ENCODE measurements at places on chromosomes 2 and 18. TPM values are rescaled to one million over a fixed set of nuclear protein-coding genes. Genes with fewer than 3 reads are reported as not detected.

DNA sequence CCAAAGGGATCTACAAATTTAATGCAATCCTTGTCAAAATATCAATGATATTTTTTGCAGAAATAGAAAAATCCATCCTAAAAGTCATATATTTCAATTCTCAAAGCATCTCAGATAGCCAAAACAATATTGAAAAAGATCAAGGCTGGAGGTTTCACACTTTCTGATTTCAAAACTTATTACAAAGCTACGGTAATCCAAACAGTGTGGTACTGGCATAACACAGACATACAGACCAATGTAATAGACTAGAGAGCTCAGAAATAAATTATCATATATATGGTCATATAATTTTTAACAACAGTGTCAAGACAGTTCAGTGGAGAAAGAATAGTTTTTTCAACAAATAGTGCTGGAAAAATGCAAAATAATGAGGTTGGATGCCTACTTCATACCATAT lies 40.3 kb upstream of the PROKR1 start:
- no peak overlapping the region for H3K27ac ChIP-seq
- no peaks in the 10 kb centered on the region for H3K36me3 ChIP-seq
- H3K27me3 ChIP-seq: no peaks in the 10 kb centered on the region
- DNase-seq: no peak
- no peaks in the 10 kb centered on the region for H3K4me1 ChIP-seq
- no peak overlapping the region for H3K4me3 ChIP-seq

DNA sequence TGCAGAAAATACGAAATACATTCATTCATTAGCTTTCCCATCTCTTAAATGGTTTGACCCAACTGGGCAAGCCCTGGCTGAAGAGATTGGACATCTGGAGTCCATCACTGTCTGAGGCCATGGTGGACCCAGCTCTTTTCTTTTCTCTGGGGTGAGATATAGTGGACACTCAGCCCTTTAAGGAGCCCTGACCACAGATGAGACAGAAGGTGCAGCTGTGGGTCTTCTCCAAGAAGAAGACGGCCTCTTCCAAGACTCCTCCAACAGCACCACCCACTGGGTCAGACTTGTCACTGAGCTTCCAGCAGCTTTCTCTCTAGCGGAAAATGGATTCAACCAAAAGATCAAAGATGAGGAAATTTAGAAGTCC lies 27.2 kb downstream of the TWIST2 start:
- H3K27me3 ChIP-seq: no peaks in the 10 kb centered on the region
- H3K4me1 ChIP-seq: no peaks in the 10 kb centered on the region
- no peak overlapping the region for H3K4me3 ChIP-seq
- H3K36me3 ChIP-seq: no peaks in the 10 kb centered on the region

The OTOF gene
- total RNA-seq: not detected

DNA sequence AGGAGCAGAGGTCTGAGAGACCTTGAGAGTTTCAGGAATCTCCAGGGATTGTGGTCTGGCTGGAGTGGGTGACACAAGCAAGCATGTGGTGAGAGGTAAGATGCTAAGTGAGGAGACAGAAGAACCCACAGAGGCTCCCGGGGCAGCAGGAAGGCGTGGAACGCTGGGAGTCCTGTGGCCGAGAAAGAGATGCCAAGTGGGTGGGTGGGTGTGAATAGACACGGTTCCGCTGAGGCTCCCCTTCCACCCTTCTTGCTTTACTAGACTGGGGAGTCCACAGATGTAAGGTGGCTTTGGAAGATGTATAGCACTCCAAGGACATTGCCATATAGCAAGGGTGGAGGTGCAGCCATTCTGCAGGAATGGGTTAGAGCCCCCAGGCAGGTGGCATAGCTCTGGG lies 4.2 kb downstream of the TEX51 start:
- H3K4me3 ChIP-seq: no peak overlapping the region
- no peaks in the 10 kb centered on the region for H3K4me1 ChIP-seq
- H3K27ac ChIP-seq: no peak overlapping the region
- H3K27me3 ChIP-seq: no peaks in the 10 kb centered on the region

DNA sequence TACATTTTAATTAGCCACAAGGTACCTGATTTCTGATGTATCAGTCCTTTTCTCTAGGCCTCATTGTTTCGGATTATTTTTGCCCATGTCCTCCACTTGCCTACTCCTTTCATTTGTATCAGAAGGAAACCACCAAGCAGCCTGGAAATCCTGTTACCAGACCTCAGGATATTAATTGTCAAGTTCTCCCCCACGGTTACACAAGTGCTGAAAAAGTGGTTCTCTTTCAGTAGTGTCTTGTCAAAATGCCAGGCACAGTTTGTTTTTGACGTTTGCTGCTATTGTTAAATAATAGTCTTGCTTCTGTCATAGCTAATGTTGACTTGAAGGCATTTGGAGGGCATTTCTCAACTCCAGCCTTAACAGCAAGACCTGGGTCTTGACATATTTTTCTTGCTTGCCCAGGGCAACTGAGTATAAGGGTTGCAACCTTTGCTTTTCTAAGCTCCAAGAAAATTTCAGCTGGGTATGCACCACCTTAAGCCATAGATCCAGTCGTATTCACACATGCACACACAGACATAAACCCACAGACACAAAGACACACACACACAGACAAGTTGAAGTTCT lies 31.0 kb downstream of the INSIG2 start:
- H3K27ac ChIP-seq: no peak overlapping the region
- H3K4me3 ChIP-seq: no peak overlapping the region
- no peak for DNase-seq
- no peaks in the 10 kb centered on the region for H3K27me3 ChIP-seq

The TM4SF20 gene
- total RNA-seq: not detected

The RAD51AP2 gene
- 0.31 TPM for total RNA-seq

The KCNJ3 gene
- 0.68 TPM for total RNA-seq
